Activated CD4-positive, alpha-beta T cell treated with anti-CD3 and anti-CD28 coated beads for 1 hour (primary cell): ENCODE measurements at places on chromosomes 3 and 15.

DNA sequence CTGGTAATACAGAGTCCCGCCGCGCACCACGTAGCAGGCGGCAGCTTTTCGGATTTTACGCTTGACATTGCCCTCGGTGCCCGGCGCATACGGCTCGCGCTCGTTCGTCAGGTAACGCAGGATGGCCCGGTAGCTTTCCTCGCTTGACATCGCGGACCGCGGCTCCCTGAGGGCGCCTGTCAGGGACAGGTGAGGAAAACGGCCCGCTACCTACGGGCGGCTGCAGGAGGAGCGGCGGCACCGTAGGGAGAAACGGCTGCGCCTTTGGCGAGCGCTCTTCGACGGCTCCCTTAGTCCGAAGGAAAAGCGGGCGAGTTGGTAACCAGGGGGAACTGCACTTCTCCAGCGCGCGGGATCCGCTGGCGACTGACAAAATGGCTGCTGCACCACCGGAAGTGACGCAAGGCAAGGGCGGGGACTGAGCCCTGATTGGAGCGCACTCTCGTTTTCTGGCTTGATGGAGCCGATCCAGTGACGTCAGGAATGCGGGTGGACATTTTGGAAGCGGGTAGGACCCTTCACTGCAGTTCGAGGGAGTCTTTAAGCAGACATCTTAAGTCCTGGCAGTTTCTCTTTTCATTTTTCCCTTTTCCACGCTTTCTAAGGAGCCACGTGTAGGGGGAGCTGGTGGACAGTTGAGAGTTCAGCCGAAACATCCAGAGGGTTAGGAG is at the start of gene ZBTB11:
TSS of gene ZBTB11 (minus strand) at position 368 of the 671 bp plus-strand sequence. CDS start at position 150, 218 bp downstream.
- peak; percentile 100 for DNase-seq

GRCh38 chr3:52781741-52782140 is 4.3 kb downstream of the ITIH1 start:
- DNase-seq = no peak

- no peak for DNase-seq
Measured at GRCh38 chr15:43523646-43524045, 6.2 kb downstream of the MAP1A start.

DNA sequence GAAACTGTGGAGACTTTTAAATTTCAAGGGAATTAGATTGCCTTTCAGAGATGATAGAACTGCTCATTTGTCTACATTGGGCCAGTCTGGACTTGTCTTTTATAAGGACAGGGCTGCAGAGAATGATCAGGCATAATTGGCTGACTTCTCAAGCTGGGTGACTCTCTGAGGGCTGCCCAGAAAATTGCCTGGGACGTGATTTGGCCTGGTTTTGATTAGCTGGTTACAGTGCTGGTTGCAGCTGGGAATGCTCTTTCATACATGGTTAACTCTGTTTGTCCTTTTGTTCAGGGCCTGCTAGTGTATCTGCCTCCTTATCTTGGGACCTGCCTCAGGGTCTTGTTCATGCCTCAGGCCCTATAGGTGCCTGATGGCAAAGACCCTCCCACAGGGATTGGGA is 245.6 kb downstream of the CLSTN2 start:
- no peak for DNase-seq

- no peak for DNase-seq
Measured at GRCh38 chr3:48222616-48223513, at the start of gene CAMP. CAMP (plus strand) TSS chr3:48223495; CDS start chr3:48223512, 17 bp downstream.

DNA sequence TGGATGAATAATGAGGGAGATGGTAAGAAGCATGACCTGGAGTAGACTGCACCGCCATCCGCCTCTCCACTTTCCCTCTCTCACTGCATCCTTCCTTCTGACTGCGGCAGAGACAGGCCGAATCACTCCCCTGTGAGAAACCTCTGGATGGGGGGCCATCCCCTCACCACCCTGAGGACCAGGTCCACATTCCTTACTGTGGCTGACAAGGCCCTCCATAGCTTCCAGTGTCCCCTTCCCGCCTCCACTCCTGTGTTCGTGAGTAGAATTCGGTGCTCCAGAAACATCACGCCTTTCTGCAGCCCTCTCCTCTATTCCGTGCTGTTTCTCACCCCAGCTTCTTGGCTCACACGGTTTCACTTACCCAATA is 2.8 kb downstream of the PIGZ start:
- no peak for DNase-seq

GRCh38 chr15:43777267-43777914 is 625 bp upstream of the ELL3 start:
- DNase-seq = peak; percentile 71

DNA sequence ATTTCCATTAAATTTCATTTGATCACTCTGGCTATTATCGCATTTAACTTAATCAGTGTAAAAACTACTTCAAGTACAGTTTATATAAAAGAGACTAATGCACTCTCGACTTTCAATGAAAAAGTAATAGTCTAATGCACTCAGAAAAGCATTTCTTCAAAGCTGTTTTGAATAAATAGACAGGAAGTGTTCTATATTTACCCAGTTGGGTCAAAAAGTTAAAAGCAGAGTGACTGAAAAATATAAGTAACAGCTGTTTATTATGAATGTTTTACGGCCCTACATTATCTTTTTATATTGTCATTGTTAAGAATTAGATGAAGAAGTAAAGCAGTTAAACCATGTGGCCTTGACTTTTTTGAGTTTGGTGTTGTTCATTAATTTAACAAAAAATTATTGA is 391.8 kb downstream of the ZPLD1 start:
- no peak for DNase-seq

- no peak for DNase-seq
Measured at GRCh38 chr15:80732167-80732566, 37.1 kb downstream of the ABHD17C start.

GRCh38 chr3:109643590-109643989 is 306.2 kb upstream of the DPPA4 start:
- DNase-seq = no peak

DNA sequence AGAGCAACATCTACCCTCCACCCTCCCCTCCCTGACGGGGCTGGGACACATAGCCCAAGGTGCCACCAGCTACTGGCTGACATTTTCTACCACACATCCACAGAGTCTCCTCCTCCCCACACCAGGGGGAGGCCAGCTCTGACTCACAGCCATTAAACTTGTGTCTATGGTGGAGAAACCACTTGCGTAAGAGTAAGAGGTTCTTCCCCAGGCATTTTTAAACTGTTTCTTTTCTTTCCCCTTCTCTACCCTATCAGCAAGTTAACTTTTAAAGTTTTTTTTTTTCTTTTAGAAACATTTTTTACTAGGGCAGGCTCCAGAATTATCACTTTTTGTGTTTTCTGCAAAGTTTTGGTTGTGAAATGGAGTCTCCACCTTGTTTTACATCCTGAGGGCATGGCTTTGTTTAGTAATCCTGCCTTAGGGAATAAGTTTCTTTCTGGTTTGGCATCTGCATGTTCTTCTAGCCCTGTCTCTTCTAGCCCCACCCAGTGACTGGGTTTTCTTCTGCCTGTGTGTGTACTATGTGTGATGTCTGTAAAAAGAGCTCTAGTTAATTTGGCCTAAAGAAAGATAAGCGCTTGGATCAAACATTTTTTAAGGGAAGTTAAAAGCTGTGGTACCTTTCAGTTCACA is 148.8 kb upstream of the GADL1 start:
- no peak for DNase-seq

DNA sequence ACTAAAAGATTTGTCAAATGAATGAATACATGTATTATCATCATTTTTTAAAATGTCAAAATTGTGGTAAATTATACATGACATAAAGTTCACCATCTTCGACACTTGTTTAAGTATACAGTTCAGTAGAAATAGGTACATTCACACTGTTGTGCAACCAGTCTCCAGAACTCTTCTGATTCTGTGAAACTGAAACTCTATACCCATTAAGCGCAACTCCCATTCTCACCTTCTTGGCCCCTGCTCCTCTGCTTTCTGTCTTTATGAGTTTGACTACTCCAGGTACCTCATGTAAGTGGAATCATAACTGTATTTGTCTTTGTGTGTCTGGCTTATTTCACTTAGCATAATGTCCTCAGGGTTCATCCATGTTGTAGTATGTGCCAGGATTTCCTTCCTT is 50.1 kb upstream of the KBTBD8 start:
- DNase-seq = no peak

GRCh38 chr15:82648257-82649103 is 1.3 kb upstream of the CPEB1 start:
- no peak for DNase-seq

- DNase-seq = no peak
Measured at GRCh38 chr3:177441276-177441812, 244.1 kb upstream of the TBL1XR1 start.

DNA sequence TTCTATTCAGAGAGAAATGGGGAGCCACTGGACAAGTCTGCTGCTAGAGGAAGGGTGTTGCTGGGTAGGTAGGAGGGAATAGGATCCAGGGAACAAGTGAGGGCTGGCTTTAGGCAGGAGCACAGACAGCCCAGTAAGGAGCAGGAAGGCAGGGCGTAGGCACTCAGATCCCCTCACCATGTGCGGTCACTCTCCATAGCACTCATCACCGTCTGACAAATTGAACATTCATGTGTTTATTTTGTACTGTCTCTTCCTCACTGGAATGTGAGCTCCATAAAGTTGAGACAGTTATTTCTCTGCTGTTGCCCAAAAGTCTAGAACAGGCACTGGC is 24.2 kb upstream of the LRRC34 start:
- DNase-seq = no peak

DNA sequence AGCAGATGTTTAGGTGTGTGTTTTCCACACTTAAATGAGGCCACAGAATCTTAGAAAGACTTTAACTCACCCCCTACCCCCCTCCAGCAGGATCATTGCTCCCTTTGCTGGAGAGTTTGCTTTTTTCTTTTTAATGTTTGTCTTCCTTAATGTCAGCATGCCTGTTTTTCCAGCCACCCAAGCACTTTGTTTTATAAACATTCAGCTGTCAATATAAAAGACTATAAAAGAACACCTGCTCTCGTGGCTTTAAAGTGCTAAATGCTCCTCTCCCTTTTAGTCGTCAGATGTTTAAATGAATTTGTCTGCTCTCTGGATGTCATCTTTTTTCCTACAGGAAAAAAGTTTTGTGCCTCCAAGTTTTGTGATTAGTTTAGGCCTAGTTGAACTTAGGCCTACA is 61.7 kb downstream of the SIDT1 start:
- no peak for DNase-seq

GRCh38 chr15:32953533-32953910 is 235.7 kb downstream of the GREM1 start:
- DNase-seq = no peak

- no peak for DNase-seq
Measured at GRCh38 chr3:10381336-10381735, 60.4 kb upstream of the SEC13 start.

- no peak for DNase-seq
Measured at GRCh38 chr15:64690008-64690407, 85.4 kb downstream of the RBPMS2 start.

DNA sequence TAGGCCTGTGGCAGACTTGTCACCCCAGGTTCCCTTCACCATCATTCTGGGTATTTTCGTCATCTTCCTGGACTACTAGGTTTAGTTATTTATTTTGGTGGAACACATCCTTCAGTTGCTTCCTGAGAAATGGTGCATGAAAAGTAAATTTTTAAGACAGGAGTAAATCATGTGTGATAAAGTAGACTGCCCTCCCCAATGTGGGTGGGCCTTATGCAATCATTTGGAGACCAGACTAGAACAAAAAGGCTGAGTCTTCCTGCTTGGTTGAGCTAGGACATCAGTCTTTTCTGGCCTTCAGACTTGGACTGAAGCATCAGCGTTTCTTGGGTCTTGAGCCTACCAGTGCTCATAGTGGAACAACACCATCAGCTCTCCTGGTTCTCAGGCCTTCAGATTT is 50.7 kb upstream of the SLC2A2 start:
- no peak for DNase-seq

DNA sequence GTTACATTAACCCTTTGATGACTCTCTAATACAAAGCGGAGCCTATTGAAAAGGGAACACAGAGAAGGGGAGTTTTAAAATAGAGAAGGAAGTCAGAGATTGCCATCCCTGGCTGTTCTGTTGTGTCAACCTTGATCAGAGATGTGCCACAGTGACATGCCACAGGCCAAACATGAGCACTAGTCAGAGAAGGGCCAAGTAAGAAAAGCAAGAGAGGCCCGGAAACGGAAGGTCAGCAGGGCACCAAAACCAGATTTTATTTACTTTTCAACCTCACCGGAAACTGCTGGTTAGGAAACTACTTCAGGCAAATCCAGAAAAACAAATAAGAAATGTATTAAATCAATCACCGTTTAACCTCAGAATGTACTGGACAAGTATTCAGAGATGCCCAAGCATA is 171.8 kb downstream of the ALCAM start:
- no peak for DNase-seq

- DNase-seq = no peak
Measured at GRCh38 chr15:42825599-42825998, 88.7 kb upstream of the CDAN1 start.

- no peak for DNase-seq
Measured at GRCh38 chr15:72365844-72366243, 10.0 kb downstream of the HEXA start.

GRCh38 chr15:70492240-70493177 is 270.8 kb downstream of the UACA start:
- DNase-seq = peak; percentile 64

- no peak for DNase-seq
Measured at GRCh38 chr15:29517829-29518228, 248.2 kb upstream of the NSMCE3 start.

- DNase-seq = no peak
Measured at GRCh38 chr15:75834021-75834420, 9.2 kb upstream of the UBE2Q2 start.

- DNase-seq = no peak
Measured at GRCh38 chr3:168249205-168249549, 153.5 kb upstream of the GOLIM4 start.

DNA sequence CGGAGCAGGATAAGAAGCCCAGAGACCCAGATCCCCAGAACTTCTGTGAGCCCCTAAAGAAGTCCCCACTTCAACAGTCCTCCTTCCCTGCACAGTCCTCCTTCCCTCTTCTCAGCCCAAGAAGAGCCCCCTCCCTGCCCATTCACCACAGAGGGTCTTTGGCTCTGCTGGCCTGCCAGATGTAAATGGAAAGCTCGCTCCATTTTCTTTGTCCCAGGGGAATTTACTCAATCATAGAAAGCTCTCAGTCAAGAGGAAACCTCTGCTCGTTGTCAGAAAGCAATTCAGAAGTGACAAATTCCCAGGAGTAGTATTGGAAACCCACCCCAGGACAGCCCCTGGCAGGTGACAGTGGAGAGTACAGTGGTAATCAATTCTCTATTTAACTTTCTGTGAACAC is 105.5 kb upstream of the SMAD3 start:
- DNase-seq = no peak

GRCh38 chr3:113773381-113773780 is 26.5 kb downstream of the ATP6V1A start:
- DNase-seq = no peak
